ENCODE measurements at places on chromosomes 13 and 19.

DNA sequence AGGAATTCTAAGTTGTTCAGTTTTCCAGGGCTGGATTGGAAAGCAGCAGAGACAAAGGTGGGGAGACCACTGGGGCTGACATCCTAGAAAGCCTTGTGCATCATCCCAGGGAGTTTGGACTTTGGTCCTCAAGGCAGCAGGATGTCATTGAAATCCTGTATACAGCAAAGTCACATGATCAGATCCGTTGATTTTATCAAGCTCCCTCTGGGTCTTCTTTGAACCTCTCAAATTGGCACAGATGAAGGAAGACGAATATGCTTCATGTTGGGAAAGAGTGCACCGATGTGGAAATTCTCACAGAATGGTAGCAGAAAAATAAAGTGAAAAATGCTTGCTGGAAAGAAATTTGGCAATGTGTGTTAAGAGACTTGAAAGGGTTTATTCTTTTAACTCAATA lies 149.8 kb upstream of the TMTC4 start:
- no peak for DNase-seq

DNA sequence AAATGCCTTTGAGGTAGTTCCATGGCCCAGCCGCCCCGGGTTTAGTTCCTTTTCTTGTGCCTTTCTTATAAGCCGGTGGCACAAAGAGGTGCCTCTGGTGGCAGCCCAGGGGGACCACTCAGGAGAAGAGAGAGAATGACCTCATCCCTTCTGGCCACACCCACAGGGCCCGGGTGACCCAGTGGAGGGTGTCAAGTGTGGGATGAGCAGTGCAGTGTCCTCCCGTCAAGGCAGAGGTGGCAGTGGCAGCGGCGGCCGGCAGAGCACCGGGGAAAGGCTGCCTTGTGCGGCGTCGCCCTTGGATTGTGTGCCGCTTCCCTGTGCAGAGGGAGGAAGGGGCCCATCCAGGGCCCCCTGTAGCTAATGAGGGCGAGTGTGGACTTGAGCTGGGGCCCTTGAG lies 47.9 kb downstream of the KDM4B start:
- DNase-seq = no peak

DNA sequence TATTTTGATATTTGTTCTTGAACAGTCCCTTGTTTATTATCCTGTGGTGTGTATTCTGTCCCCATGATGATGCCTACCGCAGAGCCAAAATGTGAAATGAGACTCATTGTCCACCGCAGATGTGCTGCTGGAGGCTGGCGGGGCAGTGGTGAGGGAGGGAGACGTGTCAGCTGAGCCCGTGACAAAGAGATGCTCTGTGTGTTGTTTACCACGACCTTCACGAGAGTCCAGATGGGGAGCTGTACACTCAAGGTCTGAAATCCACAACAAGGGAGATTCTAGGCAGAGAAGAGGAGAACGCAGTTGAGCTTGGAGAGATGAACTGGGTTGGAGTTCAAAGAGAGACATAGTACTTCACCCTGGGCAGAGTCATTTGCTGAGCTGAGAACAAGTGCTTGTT lies 20.8 kb upstream of the AMER2 start:
- DNase-seq = no peak

GRCh38 chr19:15249972-15250639 lies 17.9 kb upstream of the EPHX3 start:
- DNase-seq = no peak

GRCh38 chr13:100537486-100537885 lies 51.1 kb downstream of the GGACT start:
- DNase-seq = no peak

DNA sequence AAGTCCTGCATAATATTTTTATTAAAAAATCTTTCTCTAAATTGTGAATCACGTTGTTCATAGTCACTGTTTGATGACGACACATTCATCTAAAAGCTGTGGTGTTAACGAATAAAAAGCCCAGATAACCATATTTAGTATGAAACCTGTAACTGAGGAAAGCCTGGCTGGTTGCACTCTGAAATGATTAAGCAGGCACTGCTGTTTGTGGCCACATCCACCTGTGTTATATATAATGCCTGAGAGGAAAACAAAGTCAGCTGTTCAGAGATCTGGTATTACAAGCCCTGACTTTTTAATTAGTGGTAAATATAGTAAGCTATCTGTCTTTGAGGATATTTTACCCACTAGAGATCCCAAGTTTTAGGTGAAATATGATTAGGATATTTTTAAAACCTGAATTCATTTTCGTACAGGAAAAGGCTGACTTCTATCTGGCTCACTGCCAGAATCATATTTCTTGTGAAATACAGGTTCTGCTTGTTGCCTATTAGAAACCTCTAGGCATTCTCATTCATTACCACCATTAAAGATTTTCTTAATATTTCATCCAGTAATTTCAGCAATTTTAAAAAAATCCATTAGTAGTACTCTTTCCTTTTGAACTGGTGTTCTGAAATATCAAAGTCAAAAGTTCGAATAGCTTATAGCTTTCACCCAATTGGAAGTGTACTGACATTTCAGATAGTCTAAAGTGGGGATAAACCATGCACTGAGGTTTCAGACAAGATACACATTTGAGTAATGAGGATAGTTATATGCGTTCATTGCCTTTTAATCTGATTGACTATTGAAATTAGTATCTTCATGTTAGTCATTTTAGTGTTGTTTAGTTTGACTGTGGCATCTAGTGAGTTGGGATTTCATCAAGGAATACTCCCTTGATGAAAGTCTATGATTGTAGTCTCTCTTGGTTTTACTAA lies 79.7 kb downstream of the LMO7 start:
- peak; percentile 16 for DNase-seq

GRCh38 chr13:113952983-113953520 lies 20.8 kb downstream of the C13orf46 start:
- DNase-seq = no peak

DNA sequence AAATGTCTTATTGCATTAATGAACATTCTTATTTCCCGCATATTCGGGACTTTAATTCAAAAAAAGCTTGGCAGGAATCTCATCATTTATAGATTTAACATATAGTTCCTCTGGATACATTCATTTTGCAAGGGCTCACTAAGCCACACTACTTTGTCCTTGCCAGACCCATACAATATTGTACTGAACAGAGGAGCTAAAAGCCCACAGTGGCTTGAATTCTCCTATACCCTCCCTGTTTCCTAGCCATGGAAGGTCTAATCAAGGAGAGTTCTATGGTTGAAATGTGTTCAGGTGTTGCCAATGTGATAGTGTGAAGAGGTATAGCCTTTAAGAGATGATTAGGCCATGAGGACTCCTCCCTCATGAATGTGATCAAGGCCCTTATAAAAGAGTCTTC lies 298.9 kb downstream of the ENOX1 start:
- no peak for DNase-seq

DNA sequence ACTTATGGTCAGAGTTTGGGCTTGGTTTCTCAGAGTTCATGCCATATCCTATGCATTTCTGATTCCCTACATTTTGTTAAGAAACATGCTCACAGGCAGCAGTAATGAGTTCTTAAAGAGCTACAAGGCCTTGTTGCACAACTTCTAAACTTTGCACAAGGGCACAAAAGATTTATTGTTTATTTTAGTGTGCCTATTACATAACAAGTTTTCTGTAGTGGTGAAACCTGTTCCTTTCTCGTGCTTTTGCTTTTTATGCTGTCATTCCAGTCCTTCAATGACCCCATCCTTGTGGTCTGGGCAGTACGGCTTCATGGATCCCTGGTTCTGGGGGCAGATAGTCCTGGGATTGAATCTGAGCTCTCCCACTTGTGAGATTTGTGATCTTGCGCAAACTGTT lies 17.8 kb downstream of the ZNF507 start:
- no peak for DNase-seq

DNA sequence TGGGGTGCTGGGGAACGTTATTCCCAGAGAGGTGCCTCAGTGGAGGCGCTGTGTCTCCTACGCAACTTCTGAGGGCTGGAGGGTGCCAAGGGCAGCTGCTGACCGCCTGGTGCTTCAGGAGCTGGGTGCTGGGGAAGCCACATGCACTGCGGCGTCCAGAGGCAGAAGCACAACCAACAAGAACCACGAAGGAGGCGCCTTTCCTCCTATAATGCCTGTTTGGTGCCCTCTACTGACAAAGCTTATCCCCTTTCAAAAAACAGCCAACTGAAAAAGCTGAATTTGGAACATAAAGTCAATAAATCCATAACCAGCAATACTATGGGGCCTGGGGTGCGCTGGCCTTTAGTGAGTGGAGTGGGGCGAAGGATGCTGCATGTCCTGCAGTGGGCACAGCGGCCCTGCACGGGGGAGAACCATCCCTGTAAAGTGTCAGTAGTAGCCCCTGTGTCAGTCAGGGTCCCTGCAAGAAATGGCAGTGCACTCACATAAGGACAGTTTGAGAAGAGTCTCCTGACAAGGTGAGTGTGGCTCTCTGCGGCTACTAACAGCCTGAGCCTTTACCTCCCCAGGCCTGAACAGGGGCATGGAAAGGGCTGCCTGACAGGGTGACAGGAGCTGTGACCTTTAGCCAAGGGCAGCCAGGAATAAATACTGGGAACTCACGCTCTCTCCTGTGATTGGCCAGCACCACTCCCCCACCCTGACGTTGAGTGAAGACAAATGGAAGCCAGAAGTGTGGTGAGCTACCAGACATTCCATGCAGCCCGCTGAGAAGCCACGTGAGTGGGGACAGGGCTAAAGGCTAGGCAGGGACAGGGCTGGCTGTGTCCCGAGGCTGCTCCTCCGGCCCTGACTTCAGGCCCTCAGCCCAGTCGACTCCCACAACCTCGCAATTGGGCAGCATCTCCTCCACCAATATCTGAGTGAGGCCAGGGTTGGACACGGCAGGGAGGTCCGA lies 4.5 kb upstream of the B3GNT8 start:
- DNase-seq = peak; percentile 41

DNA sequence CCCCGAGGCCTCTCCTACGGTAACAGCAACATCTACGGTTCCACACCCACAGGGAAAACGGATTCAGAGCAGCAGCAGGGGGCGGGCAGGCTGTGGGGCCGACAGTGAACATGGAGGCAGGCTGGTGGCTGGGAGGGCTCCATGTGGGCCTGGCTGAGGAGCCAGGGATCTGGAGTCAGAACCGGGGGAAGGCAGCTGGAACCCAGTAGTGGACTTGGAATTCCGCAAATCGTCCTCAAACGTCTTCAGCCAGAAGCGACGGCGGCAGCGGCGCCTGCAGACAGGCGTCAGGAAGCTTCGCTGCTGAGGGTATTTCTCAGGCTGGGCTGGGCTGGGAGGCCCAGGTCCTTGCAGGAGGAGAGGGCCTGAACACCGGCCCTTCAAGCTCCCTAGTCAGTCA lies 1.8 kb downstream of the TMEM86B start:
- DNase-seq = no peak

- no peak for DNase-seq
These were observed 3.0 kb upstream of the NCCRP1 start for GRCh38 chr19:39193803-39194202.

DNA sequence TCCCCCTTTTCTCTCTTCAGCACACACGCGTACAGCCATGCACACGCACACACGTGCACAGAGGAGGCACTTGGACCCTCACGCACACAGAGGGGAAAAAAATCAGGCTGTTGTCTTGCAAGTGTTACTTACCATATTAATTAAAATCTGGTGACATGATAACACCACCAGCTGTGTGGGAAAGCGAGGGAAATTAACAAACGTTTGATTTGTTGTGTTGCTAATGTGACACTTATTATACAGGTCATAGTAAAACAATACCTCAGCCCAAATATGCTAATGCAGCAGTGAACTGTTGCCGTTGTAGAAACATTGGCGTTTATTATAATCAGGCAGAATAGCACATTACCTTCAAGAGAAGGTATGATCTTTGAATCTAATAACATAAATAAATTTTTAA lies 211.7 kb downstream of the TEX29 start:
- DNase-seq = no peak

- DNase-seq = peak; percentile 47
These were observed 8.1 kb downstream of the PTGIR start for GRCh38 chr19:46616631-46617322.

DNA sequence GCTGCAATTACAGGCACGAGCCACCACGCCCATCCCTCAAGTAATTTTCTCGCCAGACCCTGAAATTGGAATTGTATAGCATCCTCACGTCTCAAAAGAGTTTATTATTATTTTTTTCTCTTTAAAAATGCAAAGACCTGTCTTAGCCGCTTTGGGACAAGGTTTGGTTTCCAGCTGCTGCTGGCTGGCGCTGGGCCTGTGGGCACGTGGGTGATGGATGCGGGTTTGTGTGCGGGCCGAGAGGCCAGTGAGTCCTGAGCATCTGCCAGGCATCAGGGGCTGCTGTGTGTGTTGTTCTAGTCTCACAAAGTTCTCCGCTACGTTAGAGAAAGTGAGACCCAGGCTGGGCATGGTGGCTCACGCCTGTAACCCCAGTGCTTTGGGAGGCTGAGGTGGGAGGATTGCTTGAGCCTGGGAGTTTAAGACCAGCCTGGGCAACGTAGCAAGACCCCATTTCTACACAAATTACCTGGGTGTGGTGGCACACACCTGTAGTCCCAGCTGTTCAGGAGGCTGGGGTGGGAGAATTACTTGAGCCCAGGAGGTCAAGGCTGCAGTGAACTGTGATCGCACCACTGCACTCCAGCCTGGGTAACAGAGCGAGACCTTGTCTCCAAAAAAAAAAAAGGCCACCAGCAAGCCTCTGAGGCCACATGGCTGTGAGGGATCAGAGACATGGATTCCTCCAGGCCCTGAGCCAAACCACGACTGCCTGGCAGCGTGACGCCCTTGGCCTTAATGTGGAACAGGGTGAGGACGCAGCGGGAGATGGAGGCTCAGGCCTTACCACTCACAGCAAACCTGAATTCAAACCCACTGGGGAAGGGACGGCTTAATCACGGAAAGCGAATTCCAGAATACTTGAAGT lies 4.7 kb upstream of the TMPRSS9 start:
- DNase-seq = no peak

DNA sequence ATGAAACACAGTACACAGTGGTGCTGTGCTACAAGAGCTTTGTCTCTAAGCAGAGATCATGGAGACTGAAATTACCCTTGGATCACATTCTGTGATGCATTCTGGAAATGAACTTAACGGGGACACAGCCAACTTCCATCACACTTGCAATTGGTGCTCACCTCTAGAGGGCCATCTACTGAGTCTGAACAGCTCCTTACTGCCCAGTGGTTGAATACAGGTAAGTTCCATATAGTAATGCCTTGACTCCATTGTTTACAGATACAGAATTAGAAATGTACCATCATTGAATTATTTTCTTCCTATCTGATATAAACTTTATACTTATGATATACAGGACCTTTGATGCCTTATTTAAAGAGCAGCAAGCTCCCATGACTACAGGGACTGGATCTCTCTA lies 686.4 kb downstream of the PCDH9 start:
- DNase-seq = peak; percentile 31

GRCh38 chr13:30738526-30739236 lies 3.3 kb downstream of the ALOX5AP start:
- DNase-seq = no peak

- DNase-seq = no peak
These were observed 79.1 kb downstream of the ZNF429 start for GRCh38 chr19:21584537-21584936.
